ENCODE measurements at places on chromosomes 11 and 22. TPM values are rescaled to one million over a fixed set of nuclear protein-coding genes. Genes with fewer than 3 reads are reported as not detected.

KCNJ1 gene
- total RNA-seq, result 0.06 TPM

RFPL3 gene
- not detected for total RNA-seq

SOX10 gene
- 41.4 TPM for total RNA-seq

CRYBA4 gene
- not detected for total RNA-seq

NAGA gene
- total RNA-seq, result 27.1 TPM

MMP8 gene
- 14.5 TPM for total RNA-seq

MS4A7 gene
- total RNA-seq, result 13.7 TPM

BTBD10 gene
- 90.7 TPM for total RNA-seq

OTOG gene
- under 0.01 TPM for total RNA-seq

TRIM64 gene
- not detected for total RNA-seq

RAG2 gene
- total RNA-seq, result 0.10 TPM

ASRGL1 gene
- 24.9 TPM for total RNA-seq

SMIM35 gene
- 0.10 TPM for total RNA-seq

KIF18A gene
- 8.5 TPM for total RNA-seq

DDI1 gene
- not detected for total RNA-seq

OR2D2 gene
- 0.40 TPM for total RNA-seq

PKNOX2 gene
- total RNA-seq, result 14.2 TPM

ENDOD1 gene
- total RNA-seq, result 109 TPM

MYO7A gene
- 3.0 TPM for total RNA-seq

MRGPRE gene
- total RNA-seq, result 0.33 TPM

KCNA4 gene
- total RNA-seq, result 3.5 TPM

DGCR6 gene
- total RNA-seq, result 11.1 TPM

OR10D3 gene
- total RNA-seq, result not detected

Data from spinal cord (tissue), 10 donors.